ENCODE measurements at places on chromosomes 16 and 17. TPM values are rescaled to one million over a fixed set of nuclear protein-coding genes. Genes with fewer than 3 reads are reported as not detected.
A peak's percentile ranks its signal among the peaks of the same experiment; 100 is the strongest.

GRCh38 chr17:78272181-78272913 is 40.9 kb downstream of the TMEM235 start:
- peak; percentile 64 for DNase-seq

DNA sequence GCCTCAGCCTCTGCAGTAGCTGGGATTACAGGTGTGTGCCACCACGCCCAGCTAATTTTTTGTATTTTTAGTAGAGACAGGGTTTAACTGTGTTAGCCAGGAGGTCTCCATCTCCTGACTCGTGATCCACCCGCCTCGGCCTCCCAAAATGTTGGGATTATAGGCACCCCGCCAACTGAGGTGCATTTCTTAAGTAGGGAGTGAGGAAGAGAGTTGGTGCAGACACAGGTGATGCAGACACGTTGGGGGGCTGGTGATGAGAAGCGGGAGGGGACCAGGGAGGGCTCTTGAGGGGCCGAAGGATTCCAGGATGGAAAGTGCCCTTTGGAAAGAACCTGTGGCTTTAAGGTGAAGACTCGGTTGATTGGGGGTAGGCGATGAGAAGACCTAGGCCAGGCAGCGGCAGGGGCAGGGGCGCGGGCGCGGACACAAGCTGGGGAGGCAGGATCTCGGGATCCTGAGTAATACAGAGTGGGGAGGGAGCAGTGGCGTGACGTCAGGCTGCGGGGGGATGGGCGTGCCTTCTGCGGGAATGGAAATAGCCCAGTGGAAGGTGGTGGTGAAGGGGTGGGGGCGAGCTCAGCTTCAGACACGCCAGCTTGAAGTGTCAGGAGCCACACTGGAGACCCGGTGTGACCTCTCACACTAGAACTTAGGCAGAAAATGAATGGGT is 2.5 kb upstream of the ATP6V0C start:
- no peak for DNase-seq

The CNTD1 gene
- total RNA-seq: 0.32 TPM

GRCh38 chr16:55225972-55226542 is 97.9 kb upstream of the IRX6 start:
- DNase-seq: no peak

DNA sequence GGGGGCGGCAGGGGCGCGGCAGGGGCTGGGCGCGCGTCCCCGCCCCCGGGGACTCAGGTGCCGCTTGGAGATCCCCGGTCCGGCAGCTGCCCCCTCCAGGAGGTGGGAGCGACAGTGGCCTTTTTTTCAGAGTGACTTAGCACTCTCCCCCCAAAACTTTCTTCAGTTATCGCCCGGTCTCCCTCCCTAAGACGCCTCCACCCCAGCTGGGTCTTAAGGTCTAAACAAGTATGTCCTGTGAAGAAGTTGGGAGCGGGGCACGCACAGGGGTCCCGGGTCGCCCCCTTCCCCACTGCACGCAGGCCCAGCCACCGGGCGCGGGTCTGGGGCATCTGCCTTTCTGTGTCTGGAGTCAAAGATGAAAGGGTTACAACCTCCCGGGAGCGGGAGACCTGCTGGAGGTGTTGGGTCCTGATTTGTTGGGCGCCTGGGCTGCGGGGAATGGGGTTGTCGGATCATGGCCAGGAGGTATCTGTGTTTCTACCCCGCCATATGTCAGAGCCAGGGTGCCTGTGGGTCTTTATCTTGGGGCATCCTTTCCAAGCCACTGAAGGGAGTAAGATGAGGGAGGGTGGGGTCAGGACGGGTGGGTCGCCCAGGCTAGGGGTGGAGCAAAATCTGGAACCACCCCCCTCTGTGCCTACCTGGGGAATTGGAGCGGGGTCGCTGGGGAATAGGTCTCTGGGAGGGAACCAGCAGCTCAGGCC is 757 bp downstream of the FMNL1 start:
- DNase-seq: peak; percentile 69

DNA sequence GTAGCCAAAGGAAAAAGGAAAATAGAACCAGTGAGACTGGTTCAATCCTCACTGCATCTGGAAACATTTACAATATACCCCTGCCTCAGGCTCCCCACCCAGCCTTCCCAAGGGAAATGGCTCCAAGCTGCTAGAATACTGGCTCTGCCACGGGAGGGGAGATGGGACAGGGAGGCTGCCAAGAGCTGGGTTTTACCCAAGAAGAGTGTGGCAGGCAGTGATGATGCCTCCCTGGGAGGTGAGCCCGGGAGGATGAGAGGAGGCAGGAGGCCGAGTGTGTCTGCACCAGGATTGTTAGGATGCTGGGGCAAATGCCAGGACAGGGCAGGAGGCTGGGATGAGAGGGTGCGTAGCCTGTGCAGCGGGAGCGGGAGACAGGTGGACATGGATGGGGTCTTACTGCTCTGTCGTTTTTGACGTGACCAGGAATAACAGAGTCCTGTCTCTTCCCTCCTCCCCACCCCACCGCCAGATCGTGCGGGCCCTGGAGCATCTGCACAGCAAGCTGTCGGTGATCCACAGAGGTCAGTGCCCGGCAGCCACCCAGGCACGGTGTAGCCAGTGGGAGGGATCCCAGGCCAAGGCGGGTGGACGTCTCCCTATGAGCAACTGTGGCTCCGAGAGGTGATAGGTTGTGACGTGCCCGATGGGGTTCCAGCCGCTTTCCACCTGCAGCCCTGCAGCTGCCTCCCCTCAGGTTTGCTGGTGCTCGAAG is 18.4 kb downstream of the MAP2K3 start:
- DNase-seq: no peak

GRCh38 chr17:4375039-4375748 is 8.7 kb upstream of the UBE2G1 start:
- DNase-seq: peak; percentile 72

The FLYWCH2 gene
- total RNA-seq: 29.1 TPM

The GPS2 gene
- 50.7 TPM for total RNA-seq

DNA sequence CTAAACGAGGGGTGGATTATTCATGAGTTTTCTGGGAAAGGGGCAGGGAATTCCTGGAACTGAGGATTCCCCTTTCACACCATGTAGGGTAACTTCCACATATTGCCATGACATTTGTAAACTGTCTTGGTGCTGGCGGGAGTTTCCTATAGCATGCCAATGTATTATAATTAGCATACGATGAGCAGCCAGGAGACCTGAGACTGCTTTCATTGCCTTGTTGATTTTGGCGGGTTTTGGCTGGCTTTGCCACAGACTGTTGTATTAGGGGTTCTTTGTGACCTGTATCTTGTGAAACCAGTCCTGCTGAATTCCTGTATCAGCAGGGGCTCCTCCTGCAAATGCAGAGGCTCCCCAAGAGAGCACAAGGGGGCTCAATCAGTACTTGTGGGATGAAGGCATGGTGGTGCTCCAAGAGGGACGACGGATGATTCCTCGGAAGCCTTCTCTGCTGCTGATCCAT is 104.4 kb upstream of the CACNG5 start:
- no peak for DNase-seq

GRCh38 chr17:44115585-44116415 is 7.6 kb downstream of the HDAC5 start:
- DNase-seq: no peak

The FOXC2 gene
- total RNA-seq: not detected

DNA sequence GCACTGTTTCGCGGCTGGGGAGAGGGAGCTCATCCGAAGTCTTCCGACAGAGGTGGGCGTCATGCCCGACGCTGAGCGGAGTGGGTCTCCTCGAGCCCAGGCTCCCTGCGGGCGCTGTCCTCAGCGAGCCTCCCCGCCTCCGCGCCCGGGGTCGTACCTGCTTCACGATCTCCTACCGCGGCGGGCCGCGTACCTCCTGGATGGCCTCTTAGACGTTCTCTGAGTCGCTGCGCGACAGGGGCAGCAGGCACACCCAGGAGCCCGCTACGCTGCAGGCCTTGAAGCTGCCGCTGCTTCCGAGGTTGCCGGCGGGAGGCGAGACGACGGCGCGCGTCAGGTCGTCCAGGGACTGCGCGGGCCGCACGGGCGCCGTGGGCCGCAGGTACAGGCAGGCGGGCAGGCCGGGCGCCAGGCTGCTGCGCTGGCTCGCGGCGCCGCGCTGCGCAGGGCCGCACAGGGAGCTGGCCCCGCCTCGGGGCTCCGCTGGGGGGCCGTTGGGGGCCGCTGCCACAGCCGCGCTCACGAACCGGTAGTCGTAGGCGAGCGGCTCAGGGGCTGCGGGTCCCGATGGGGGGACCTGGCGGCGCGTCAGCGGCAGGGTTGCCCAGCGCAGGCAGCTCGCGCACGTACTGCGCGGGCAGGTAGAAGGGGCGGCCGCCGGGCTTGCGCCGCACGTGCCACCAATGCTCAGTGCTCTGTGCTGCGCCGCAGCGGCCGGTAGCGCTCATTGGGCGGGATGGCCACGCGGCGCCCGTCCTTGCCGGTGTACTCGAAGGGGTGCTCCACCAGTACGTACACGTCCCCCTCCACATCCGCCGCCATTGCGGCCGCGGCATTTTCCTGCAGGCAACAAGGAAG is 116.4 kb upstream of the SMURF2 start:
- no peak for DNase-seq

DNA sequence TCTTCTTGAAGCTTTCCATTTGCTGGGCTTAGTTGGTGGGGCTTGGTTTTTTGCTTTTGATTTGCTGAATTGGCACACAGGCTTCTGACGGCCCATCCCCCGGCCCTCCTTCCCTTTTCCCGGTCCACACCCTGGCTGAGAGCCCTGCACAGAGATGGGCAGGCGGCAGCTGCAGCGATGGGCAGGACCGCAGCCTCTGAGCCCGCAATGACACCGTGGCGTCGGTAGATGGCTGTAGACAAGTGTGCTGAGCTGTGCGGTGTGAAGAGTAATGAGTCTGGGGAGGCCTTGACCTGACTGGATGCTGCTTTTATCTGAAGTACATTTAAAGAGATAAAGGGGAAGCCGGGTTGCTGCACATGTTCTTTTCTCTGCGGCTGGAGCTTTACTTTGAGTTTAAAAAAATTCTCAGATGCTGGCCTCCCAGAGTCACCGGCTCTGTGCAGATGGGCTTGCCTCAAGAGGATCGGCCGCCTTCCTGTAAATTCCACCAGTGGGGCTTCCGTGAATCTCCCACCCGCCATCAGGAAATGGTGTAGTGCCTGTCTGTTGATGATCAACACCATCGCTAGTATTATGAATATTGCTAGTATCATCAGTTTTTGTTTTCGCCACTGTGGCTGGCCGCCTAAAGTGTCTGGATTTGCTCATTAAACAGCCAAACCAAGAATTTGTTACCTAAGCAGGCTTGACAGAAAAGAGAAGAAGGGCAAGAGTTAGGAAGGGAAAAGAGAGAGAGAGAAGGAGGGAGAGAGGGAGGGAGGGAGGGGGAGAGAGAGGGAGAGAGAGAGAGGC is 245.6 kb upstream of the RBFOX1 start:
- DNase-seq: no peak

GRCh38 chr17:21263376-21263775 is 10.2 kb upstream of the NATD1 start:
- DNase-seq: no peak

The SLX4 gene
- total RNA-seq: 15.7 TPM

The SYCE1L gene
- 4.3 TPM for total RNA-seq

GRCh38 chr16:52095471-52095870 is 451.5 kb downstream of the TOX3 start:
- DNase-seq: no peak

The OTOP2 gene
- total RNA-seq: not detected

DNA sequence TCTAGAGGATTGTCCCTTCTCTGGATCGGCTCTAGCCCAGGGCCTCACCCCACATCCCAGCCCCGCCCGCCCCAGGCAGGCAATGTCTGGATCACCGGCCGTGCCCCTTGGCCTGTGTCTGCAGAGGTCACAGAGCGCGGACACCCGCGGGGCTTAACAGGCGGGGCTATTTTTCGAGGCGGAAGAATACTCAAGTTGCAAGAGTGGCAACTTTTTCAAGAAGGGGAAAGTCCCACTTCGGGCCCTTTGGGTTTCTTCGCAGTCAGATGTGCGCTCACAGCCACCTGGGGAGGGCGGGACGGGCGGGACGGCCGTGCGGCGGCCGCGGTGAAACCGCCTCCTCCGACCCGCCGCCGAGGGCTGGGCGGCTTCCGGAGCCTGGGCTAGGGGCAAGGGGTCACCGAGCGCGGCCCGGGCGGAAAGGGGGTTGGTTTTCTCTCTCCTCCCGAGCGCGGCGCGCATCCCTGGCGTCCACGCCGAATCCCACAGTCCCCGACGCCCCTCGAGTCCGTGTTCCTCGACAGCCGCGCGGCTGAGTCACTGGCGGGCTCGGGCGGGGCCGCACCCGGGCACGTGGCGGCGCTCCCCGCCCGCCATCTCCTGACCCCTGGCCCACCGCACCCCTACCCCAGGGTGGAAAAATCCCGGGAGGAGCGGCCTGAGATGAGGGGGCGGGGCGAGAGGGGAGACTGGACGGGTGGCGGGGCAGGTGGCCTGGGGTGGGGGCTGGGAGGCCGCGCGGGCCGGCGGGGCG is 1.2 kb upstream of the PFN1 start:
- DNase-seq: peak; percentile 86

- DNase-seq: no peak
Observed at GRCh38 chr17:12909046-12909445, 108.8 kb downstream of the ELAC2 start.

The BLTP2 gene
- total RNA-seq: 109 TPM

The TMEM106A gene
- 21.6 TPM for total RNA-seq

The PTGES3L gene
- total RNA-seq: 0.95 TPM

GRCh38 chr17:62781831-62782251 is 26.3 kb downstream of the MARCHF10 start:
- DNase-seq: no peak

The ARHGAP44 gene
- total RNA-seq: not detected

The TMC8 gene
- total RNA-seq: 124 TPM

The ANTKMT gene
- 36.9 TPM for total RNA-seq

The CPHXL2 gene
- total RNA-seq: not detected

- DNase-seq: peak; percentile 21
Observed at GRCh38 chr17:63537991-63538692, 12.1 kb upstream of the DCAF7 start.

DNA sequence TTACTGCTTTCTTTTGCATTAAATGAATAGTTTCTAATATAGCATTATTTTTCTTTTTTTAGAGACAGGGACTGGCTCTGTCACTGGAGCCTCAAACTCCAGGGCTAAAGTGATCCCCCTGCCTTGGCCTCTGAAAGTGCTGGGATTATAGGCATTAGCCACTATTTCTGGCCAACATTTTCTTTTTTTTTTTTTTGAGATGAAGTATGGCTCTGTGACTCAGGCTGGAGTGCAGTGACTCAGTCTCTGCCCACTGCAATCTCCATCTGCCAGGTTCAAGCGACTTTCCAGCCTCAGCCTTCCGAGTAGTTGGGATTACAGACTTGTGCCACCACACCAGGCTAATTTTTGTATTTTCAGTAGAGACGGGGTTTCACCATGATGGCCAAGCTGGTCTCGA is 2.0 kb upstream of the DUXB start:
- DNase-seq: no peak

- no peak for DNase-seq
Observed at GRCh38 chr17:72099919-72100318, 20.9 kb upstream of the SOX9 start.

Measured in activated T-cell treated with anti-CD3 and anti-CD28 coated beads, Interleukin-2, amount 50 U/mL, for 72 hours (primary cell).